ENCODE measurements at places on chromosomes 2 and 18. TPM values are rescaled to one million over a fixed set of nuclear protein-coding genes. Genes with fewer than 3 reads are reported as not detected.

DNA sequence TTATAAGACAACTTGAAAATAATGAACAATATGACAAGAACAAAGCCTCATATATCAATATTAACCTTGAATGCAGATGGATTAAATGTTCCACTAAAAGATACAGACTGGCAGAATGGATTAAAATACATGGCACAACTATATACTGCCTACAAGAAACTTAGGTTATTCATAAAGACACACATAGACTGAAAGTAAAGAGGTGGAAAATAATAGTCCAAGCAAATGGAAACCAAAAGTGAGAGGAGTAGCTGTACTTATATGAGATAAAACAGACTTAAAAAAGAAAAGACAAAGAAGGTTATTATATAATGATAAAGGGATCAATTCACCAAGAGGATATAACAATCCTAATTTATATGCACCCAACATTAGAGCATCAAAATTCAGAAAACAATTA, 18.2 kb downstream of the LMAN1 start:
- H3K27ac ChIP-seq: no peak overlapping the region
- no peak for DNase-seq
- peaks cover 88% of the 10 kb centered on the region for H3K36me3 ChIP-seq

The SGPP2 gene
- total RNA-seq: not detected

- H3K36me3 ChIP-seq: no peaks in the 10 kb centered on the region
- H3K4me1 ChIP-seq: no peaks in the 10 kb centered on the region
- no peak for DNase-seq
- H3K4me3 ChIP-seq: no peak overlapping the region
- H3K27ac ChIP-seq: no peak overlapping the region
- no peaks in the 10 kb centered on the region for H3K27me3 ChIP-seq
Observed at GRCh38 chr18:73893880-73894279, 253.8 kb downstream of the FBXO15 start.

- H3K27ac ChIP-seq: no peak overlapping the region
- H3K27me3 ChIP-seq: no peaks in the 10 kb centered on the region
- peak; percentile 3 for DNase-seq
- H3K4me1 ChIP-seq: peaks cover 12% of the 10 kb centered on the region
Observed at GRCh38 chr2:196821195-196821594, 12.0 kb upstream of the C2orf66 start.

The VWA3B gene
- 0.59 TPM for total RNA-seq

DNA sequence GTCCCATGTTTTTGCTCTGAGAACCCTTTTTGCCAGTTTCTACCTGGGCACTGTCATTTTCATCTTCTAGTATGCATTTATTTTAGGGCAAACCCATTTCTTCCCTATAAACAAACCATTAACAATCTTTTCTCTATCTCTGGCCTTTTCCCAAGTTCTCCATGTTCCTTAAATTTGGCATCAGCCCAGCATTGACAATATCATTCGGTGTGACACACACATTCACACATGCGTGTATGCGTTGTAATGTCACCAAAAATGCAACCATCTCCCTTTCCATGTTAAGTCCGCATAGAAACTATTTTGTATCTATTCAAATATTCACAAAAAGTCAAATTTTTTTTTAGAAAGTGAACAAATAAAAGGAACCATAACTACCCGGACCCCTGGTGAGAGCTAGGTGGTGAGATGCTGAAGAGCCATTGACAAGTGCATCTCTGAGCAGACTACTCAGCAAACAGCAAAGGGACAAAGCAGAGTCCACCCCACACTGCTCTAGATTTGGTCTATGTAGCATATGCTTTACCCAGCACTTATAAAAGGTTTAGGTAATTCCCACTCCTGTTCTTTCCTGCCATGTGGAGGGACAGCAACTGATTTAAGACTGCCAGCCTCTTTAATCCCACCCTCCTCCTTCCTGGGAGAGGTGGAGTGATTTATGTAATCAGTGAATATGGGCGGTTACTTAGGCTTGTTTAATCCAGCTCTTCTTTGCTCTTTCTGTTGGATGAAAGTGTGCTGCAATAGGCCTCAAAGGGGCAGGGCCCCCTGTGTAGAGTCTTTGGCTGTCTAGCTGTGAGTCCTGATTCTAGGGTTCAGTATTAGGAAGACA, 124.1 kb downstream of the METTL8 start:
- H3K4me3 ChIP-seq: no peak overlapping the region
- no peaks in the 10 kb centered on the region for H3K4me1 ChIP-seq
- H3K27me3 ChIP-seq: no peaks in the 10 kb centered on the region
- H3K36me3 ChIP-seq: no peaks in the 10 kb centered on the region
- peak; percentile 58 for DNase-seq

DNA sequence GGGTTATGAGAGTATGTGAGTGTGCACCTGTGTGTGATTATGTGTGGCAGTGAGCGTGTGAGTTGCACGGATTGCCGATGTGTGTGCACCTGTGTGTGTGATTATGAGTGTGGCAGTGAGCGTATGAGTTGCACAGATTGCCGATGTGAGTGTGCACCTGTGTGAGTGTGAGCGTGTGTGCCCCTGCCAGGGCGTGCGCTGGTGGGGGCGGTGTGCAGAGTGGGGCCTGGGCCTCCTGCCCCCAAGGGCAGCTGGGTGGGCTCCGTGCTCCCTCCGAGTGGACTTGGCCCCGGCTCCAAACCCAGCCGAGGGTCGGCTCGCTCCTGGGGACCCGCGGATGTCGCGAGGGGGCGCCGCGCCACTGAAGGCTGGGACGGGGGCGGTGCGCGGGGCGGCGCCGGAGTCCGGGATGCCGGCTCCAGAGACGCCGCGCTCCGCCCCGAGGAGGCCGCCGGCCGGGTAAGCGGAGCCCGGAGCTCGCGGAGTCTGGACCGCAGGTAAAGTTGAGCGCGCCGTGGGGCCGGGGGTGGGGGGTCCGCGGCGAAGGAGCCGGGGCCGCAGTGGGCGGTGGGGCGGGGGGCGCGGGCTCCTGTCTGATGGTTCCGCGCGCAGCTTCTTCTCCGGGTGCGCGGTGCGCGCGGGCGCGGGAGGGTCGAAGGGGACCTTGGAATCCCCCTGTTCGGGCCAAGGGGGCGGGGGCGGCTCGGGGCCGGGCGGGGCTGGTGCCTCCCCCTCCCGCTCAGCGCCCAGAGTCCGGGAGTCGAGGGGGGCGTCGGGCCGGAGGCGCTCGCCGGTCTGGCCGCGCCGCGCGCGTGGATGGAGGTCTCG, at the start of gene KCNG2:
KCNG2 (plus strand) TSS at position 421 of the 828 bp plus-strand sequence. CDS start 65,730 bp downstream, outside the sequence.
- H3K27ac ChIP-seq: no peak within 1 kb of the TSS
- no peaks in the 10 kb centered on the region for H3K36me3 ChIP-seq
- H3K4me3 ChIP-seq: no peak within 1 kb of the TSS
- peaks cover 42% of the 10 kb centered on the region for H3K27me3 ChIP-seq

The IL36G gene
- not detected for total RNA-seq

GRCh38 chr2:25309402-25309801, 32.3 kb downstream of the DNMT3A start:
- H3K4me1 ChIP-seq: peaks cover 3% of the 10 kb centered on the region
- no peaks in the 10 kb centered on the region for H3K36me3 ChIP-seq
- H3K27me3 ChIP-seq: no peaks in the 10 kb centered on the region

The TCF23 gene
- not detected for total RNA-seq

The COL5A2 gene
- 632 TPM for total RNA-seq

DNA sequence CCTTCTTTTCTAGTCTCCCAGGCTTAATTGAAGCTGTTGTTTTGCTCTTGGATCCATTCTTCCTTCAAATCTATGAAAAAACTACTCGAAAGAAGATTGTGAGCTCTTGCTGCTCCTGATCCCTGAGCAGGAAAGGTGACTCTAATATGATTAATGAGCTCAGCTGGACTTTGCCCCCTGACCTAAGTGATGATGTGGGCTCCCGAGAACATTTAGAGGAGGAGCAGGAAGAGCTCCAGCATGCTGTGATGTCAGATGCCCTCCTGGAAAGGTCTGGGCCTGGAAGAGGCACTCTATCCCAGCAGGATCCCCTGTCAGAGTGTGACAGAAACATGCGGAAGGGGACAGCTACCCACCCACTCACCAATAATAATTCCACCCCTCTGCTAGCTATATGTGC, 117.9 kb upstream of the PELI1 start:
- peaks cover 5% of the 10 kb centered on the region for H3K4me1 ChIP-seq
- H3K4me3 ChIP-seq: no peak overlapping the region
- H3K36me3 ChIP-seq: no peaks in the 10 kb centered on the region
- no peak overlapping the region for H3K27ac ChIP-seq
- no peak for DNase-seq
- H3K27me3 ChIP-seq: peaks cover 19% of the 10 kb centered on the region

DNA sequence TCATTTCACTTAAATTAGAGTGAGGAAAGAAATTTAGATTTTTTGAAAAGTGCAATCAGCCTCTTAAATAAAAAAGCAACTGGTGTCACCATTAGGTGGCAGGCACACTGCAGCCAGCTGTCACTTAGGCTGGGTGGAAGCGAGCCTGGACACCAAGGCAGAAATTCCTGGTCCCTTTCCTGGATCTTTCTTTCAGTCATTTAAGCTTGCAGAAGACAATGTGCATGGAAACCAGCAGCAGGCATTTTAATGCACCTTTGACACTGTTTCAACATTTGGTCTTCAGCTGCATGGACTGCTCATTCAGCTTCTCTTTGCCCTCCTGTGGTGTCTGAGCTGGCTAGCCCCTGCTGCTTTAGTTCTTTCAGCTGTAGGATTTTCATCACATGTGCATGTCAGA, 61.0 kb downstream of the AQP4 start:
- H3K4me1 ChIP-seq: no peaks in the 10 kb centered on the region
- no peaks in the 10 kb centered on the region for H3K27me3 ChIP-seq
- no peak overlapping the region for H3K27ac ChIP-seq

GRCh38 chr2:146131785-146132184, 1611.9 kb upstream of the ZEB2 start:
- no peaks in the 10 kb centered on the region for H3K36me3 ChIP-seq
- H3K4me3 ChIP-seq: no peak overlapping the region
- H3K4me1 ChIP-seq: no peaks in the 10 kb centered on the region
- no peaks in the 10 kb centered on the region for H3K27me3 ChIP-seq
- no peak overlapping the region for H3K27ac ChIP-seq

- H3K27ac ChIP-seq: no peak overlapping the region
- no peak for DNase-seq
- H3K27me3 ChIP-seq: no peaks in the 10 kb centered on the region
- H3K36me3 ChIP-seq: no peaks in the 10 kb centered on the region
- H3K4me3 ChIP-seq: no peak overlapping the region
- H3K4me1 ChIP-seq: no peaks in the 10 kb centered on the region
Observed at GRCh38 chr2:108106731-108107130, 120.4 kb downstream of the SLC5A7 start.

The DNAJC5G gene
- not detected for total RNA-seq

DNA sequence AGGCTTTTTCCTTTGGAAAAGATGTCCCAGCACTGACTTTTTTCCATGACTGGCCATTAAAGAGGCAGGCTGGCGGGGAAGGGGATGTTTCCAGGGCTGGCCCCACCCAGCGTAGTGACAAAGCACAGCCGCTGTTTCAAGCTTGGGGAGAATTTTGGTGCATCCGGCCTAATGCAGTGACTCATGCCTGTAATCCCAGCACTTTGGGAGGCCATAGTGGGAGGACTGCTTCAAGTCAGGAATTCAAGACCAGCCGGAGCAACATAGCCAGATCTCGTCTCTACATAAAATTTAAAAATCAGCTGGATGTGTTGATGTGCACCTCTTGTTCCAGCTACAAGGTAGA, 78.0 kb upstream of the SH3BP4 start:
- H3K4me3 ChIP-seq: no peak overlapping the region
- no peak overlapping the region for H3K27ac ChIP-seq
- no peaks in the 10 kb centered on the region for H3K36me3 ChIP-seq
- H3K4me1 ChIP-seq: peaks cover 4% of the 10 kb centered on the region

The SLC9A4 gene
- total RNA-seq: not detected

- H3K4me3 ChIP-seq: no peak overlapping the region
- no peaks in the 10 kb centered on the region for H3K4me1 ChIP-seq
- no peak overlapping the region for H3K27ac ChIP-seq
- no peaks in the 10 kb centered on the region for H3K36me3 ChIP-seq
- no peak for DNase-seq
Observed at GRCh38 chr2:39202639-39203369, 41.0 kb downstream of the CDKL4 start.

- no peaks in the 10 kb centered on the region for H3K4me1 ChIP-seq
- H3K27me3 ChIP-seq: no peaks in the 10 kb centered on the region
- DNase-seq: no peak
- H3K4me3 ChIP-seq: no peak overlapping the region
- no peaks in the 10 kb centered on the region for H3K36me3 ChIP-seq
Observed at GRCh38 chr2:77513191-77513590, 9.0 kb downstream of the LRRTM4 start.

DNA sequence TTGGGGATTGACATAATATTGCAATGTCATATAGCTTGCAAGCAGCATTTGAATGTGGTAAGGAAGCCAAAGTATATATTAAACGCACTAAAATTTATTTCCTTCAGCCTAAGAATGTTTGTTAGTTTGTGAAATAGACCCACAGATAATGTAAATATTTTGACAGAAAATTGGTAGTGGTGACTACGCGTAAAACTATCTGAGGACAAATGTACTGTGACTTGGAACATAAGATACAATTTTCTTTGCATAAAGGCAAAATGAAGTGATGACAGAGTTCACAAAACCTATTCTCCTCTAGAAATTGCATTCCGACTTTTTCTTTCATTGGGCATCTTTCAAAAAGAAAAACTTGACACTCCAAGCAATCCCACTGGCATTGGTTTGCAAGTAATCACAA, 411.1 kb upstream of the LRATD1 start:
- no peaks in the 10 kb centered on the region for H3K4me1 ChIP-seq
- DNase-seq: no peak
- no peak overlapping the region for H3K4me3 ChIP-seq
- H3K27me3 ChIP-seq: no peaks in the 10 kb centered on the region
- H3K27ac ChIP-seq: no peak overlapping the region

DNA sequence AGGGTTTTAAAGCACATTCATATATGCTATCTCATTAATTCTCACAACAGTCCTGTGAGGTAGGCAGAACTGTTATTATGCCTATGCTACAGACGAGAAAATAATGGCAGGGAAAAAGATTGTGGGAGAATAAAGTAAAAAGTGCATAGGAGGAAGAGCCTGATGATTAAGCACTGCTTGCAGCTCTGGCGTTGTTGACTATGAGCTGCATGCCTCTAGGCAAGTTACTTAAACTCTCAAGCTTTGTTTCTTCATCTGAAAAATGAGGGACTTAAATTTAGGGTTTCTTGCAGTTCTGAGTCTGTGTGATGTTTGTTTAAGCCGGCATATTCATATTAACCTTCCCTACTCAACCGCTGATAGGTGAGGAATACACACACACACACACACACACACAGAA, 51.6 kb upstream of the RAPH1 start:
- peaks cover 52% of the 10 kb centered on the region for H3K4me1 ChIP-seq
- H3K36me3 ChIP-seq: no peaks in the 10 kb centered on the region
- no peak overlapping the region for H3K4me3 ChIP-seq
- DNase-seq: no peak

GRCh38 chr2:126513033-126513432, 142.9 kb upstream of the GYPC start:
- H3K27me3 ChIP-seq: no peaks in the 10 kb centered on the region
- no peaks in the 10 kb centered on the region for H3K4me1 ChIP-seq
- no peak overlapping the region for H3K27ac ChIP-seq
- no peak for DNase-seq

The CYBRD1 gene
- 338 TPM for total RNA-seq

Measured in osteoblast (primary cell).